ENCODE measurements at places on chromosomes 1 and 21.

GRCh38 chr1:77399250-77400086 is 117.6 kb downstream of the AK5 start:
- DNase-seq: no peak

DNA sequence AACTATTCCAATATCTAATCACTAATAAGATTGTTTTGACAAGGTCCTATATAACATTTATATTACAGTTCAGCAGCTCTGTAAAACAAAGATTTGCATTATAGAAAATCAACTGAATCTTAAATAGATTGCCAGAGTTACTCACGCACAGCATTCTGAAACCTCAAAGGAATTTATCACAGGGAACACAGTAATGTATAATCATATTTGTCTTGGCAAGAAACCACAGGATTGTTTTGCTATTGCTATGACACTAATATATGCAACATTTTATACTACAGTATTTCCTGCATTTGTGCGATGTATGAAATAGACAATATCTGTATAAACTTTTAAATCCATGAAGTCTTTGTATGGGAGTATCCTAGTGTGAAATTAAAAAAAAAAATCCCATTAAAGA is 101.4 kb downstream of the PLPPR5 start:
- peak; percentile 63 for DNase-seq

- no peak for DNase-seq
Observed at GRCh38 chr1:58476179-58476578, 70.3 kb downstream of the OMA1 start.

GRCh38 chr1:195960580-195960979 is 647.7 kb downstream of the KCNT2 start:
- no peak for DNase-seq

DNA sequence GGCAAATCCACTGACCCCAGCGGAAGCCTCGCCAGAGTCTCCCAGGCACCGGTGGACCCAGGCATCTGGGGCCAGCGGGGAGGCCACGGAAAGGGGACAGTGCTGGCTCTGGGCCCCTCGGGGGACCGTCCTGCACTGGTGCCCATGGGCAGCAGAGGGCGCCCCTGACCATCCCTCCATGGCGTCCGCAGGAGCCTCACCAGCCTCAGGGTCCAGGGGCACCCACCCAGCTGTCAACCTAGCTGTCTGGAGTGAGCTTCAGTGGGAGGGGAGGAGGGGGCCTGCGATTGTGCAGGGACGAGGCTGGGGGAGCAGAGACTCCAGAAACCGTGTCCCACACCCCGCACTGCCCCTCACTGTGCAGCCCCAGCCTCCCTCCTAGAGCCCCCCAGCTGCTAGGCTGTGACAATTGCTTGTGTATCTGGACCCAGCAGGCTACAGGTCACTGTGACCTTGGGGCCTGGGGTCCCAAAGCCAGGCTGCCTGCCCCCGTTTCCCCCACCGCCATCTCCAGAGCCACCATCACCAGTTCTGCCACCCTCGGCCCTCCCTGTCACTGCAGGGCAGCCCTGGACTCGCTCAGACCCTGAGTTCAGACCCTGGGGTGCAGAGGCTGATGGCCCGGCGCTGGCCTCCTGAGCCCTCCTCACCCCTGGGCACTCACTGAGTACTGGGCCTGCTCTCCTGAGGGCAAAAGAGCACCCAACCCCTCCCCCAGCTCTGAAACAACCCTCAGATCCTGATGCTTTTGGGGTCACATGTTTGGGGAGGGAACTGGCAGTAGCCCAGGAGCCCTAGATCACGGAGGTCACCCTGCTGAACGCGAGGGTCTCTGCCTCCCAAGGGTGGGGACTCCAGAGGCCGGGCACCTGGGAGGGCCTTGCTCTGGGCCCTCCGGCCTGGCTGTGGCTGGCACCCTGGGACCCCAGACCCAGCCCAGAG is 10.6 kb upstream of the COL6A1 start:
- no peak for DNase-seq

DNA sequence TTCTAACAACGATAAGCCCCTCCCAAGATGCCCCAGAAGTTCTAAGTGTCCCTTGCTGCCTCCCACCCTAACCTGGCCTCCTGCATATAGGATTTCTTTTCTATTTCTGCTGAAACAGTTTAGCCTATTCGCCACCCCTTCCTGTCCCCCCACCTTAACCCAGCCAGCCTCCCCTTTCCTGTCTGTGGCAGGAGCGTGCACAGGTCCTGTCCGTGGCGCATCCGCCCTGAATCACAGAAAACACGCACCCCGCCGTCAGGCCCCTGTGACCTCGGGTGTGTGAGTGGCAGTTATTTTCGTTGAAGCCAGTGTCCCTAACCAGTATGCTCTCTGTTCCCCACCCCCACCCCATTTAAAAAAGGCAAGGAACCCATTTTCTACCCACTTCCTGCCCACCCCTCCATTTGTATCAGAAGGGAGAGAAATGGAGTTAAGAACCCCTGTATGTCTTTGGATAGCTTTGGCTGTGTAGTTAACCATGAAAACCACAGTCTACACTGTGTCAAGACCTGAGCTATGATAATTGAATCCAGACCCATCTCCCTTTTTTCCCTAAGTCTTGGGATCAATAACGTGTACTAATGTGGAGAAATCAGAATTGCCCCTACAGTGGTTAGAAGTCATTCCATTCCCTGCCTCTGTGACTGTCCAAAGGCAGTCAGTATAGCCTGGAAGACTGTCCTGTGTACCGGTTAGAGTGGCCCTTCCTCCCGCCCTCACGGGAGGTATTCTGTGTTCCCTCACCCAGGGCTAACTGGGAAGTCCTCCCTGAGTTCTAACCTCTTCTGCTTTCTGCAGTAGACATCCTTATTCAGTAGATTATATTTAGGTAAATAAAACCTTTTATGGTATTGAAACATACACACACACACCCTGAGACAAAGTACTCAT is 1.8 kb downstream of the PLEKHO1 start:
- no peak for DNase-seq

- no peak for DNase-seq
Observed at GRCh38 chr1:4019147-4019521, 119.1 kb upstream of the C1orf174 start.

DNA sequence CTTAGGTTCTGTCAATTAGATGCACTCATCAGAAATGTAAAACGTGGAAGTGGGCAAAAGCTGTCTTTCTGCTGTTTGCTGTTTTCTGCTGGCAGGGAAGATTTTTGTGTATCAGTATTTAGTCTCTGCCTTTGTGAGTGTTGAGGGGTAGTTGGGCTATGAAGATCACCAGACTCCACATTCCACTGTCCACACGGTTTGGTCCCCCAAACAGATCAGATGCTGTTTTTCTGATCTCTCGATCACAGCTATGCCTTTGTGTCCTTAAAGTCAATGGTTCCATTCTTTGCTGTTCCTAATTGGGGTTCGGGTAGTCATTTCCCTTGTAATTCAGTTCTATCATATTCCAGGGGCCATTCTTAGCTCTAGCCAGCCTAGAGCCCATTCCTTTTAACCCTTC is 27.0 kb upstream of the NPL start:
- no peak for DNase-seq

DNA sequence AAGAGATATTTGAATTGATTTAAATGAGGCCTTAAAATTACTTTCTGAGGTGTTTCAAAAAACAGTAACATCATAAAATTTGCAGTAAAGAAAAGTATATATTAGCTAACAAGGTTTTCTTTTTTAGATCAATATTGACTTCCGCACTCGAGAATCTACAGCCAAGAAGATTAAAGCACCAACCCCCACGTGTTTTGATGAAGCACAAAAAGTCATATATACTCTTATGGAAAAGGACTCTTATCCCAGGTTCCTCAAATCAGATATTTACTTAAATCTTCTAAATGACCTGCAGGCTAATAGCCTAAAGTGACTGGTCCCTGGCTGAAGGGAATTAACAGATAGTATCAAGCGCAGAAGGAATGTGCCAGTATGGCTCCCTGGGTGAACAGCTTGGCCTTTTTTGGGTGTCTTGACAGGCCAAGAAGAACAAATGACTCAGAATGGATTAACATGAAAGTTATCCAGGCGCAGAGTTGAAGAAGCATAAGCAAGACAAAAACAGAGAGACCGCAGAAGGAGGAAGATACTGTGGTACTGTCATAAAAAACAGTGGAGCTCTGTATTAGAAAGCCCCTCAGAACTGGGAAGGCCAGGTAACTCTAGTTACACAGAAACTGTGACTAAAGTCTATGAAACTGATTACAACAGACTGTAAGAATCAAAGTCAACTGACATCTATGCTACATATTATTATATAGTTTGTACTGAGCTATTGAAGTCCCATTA is 3.6 kb downstream of the RGS1 start:
- DNase-seq: no peak

- DNase-seq: no peak
Observed at GRCh38 chr1:223201967-223202366, 58.9 kb upstream of the TLR5 start.

- peak; percentile 76 for DNase-seq
Observed at GRCh38 chr1:173714759-173715537, at the start of gene KLHL20. Gene KLHL20 (plus strand): TSS chr1:173714981. CDS start chr1:173716044, 1,063 bp downstream.

- no peak for DNase-seq
Observed at GRCh38 chr1:203512517-203512847, 18.5 kb downstream of the OPTC start.

GRCh38 chr1:15353839-15354579 is 55.7 kb upstream of the EFHD2 start:
- no peak for DNase-seq

DNA sequence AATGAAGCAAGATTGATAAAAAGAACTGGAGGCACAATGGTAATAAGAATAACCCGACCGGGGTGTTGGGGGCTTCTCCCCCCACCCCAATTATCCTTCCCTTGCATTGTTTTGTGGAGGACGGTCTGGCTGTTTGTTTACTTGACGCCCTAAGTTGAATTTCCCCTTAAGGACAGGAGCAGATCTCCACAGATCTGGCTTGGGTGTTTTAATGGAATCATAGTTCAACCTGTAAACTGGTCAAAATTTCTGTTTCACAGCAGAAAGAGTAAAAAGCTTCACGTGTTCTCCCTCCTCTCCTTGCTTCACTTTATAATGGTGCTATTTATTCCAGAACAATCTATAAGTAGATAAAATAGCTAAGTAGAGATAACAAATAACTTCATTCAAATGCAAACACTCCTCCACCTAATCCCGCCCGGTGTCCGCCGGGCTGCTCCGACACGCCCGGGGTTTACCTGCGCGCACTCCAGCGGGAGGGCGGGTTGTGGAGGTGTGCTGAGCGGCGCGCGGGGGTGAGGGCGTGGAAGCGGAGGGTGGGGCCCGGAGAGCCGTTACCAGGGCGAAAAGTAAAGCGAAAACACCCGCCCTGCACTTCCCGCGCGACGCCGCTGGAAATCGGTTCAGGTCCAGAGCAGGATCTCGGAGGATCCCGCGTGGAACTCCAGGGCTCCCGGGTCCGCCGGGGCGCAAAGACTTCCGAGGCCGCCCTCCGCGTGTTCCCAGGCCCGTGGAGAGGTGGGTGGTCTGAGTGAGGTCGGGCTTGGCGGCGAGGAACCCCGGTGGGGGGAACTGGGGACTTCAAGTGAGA is 2.0 kb upstream of the ATF3 start:
- no peak for DNase-seq

DNA sequence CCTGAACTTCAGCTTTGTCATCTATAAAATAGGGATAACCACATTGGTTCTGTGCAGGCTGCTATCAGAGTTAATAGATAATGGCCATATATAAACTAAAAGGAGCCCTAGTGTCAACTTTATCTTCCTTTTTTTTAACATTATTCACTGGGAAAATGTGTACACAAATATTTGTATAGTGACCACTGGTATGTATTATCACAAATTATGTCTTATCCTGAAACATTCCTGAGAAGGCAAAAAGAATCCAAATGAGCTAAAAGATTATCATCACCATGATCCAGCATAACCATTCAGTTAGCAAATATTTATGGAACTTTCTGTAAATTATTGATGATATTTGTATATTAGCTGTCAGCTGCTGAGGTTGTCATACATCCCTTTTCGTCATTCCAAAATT is 16.6 kb downstream of the ANGPTL3 start:
- no peak for DNase-seq

DNA sequence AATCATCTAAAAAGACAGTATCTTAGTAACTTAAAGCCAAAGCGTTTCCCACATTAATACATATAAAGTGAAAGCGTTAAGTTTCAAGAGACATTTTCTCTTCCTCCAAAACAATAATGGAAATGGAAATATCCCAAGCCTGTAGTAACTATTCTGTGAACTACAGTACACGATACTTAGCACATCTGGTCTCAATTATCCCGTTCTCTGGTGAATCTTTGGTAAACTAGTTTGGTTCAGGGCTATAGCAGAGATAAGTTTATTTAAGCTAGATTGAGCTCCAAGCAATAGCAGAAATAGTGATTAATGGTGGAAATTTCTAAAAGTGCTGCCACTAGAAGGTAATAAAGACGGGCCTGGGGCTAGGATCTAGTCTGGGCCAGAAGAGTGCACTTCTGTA is 55.2 kb downstream of the PCNX2 start:
- no peak for DNase-seq

DNA sequence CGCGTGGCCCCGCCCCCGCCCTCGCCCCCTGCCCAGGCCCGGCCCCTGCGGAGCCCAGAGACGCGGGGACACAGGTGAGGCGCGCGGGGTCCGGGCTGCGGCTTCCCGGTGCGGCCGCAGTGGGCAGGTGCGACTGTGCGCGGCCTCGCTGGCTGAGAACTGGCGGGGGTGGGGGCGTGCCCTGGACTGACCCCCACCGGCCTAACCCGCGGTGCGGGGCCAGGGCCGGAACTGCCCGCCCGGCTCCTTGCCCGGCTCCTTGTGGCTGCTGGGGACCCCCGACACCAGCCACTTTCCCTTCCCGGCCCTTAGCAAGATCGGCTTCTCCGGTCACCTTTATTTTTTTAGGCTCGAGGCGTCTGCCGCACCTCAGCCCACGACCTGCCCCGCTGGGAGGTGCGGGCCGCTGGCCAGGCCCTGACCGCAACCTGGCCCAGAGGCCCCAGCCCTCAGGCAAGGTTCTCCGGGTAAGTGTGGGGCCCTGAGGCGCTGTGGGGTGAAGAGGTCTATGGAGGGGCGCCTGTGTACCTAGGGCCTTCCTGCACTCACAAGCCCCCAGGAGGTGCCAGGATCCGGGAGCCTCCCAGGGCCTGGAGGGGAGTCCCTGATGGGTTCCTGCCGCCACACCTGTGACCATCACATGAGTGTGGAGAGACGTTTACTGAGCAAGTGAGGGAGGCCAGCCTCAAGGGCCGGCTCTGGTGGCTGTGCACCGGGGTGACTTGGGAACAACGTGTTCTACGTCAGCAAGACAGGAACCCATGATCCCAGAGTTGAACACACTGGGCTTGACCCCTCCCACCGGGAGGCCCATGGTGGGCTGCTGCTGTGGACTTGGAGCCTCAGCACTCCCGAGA is at the start of gene SMIM1:
TSS of gene SMIM1 (plus strand) at position 35 of the 857 bp plus-strand sequence. CDS start 2,625 bp downstream, outside the sequence.
- DNase-seq: no peak

GRCh38 chr1:44235808-44236207 is 22.5 kb downstream of the DMAP1 start:
- DNase-seq: no peak

DNA sequence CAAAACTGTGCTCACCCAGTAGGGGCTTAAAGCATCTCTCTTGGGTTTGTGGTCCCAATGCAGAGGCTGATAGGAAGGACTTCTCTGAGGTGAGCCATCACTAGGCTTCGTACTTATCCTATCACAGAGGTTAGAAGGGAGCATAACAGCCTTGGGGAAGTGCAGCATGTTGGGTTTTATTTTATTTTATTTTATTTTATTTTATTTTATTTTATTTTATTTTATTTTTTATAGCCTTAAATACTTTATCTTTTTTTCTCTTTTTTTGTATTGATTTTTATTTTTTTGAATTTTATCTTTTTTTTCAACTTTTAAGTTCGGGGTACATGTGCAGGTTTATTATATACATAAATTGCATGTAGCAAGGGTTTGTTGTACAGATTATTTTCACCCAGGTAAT is 48.9 kb upstream of the LPGAT1 start:
- no peak for DNase-seq

All from HS-5 (cell line).